Mesenchymal stem cell (in vitro differentiated cells and primary cell): ENCODE measurements at places on chromosomes 11 and 22.

- DNase-seq: no peak
Measured at GRCh38 chr11:96193745-96194443, 149.1 kb downstream of the MAML2 start.

DNA sequence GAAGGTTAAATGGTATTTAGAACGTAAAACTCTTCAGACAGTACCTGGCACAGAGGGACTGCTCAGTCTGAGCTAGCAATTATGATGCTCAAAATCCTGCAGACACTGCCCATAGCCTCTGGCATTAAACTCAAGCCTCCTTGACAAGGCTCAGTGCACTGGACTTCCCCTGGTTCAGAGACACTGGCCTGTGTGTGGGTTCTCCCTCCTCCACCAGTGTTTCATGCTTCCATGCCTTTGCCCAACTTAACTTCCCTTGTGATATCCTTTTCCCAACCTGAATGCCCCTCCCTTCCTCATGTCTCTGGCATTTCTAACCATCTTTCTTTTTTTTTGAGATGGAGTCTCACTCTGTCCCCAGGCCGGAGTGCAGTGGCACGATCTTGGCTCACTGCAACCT lies 9.1 kb downstream of the LTBP3 start:
- no peak for DNase-seq

DNA sequence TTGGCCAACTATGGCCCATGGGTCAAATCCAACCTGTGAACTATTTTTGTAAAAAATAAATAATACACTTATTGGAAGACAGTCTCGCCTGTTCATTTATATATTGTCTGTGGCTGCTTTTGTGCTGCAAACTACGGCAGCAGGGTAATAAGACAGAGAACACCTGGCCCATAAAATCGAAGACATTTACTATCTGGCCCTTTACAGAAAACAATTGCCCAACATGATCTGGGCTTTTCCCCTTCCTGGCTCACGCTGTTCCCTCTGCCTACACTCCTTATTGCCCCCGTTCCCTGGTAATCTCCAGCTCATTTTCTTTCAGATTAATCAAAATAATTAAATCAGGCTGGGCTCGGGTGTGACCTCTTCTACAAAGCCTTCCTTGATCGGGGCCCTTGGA lies 5.6 kb downstream of the PLAAT2 start:
- DNase-seq: no peak

DNA sequence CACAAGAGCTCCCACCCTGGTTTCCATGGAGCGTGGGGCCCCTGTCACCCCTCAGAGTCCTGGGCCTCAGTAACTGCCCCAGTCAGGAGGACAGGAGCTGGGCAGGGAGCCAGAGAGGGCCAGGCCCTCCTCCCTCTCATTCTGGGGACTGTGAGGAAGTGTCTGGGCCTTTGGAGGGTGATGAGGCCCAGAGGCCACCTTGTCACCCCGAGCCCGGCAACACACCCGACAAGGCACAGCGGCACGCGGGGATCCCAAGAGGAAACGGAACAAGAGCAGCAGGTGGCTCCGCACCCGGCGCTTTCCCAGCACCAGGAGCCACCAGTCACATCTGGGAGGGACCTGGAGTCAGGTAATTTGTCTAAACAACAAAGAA lies 72.1 kb downstream of the CELSR1 start:
- DNase-seq: no peak

GRCh38 chr11:65396769-65397745 lies 10.6 kb downstream of the FRMD8 start:
- no peak for DNase-seq

- peak; percentile 56 for DNase-seq
Measured at GRCh38 chr22:19892257-19892879, 37.7 kb upstream of the GNB1L start.

- no peak for DNase-seq
Measured at GRCh38 chr11:19931771-19932369, 219.2 kb downstream of the NAV2 start.

DNA sequence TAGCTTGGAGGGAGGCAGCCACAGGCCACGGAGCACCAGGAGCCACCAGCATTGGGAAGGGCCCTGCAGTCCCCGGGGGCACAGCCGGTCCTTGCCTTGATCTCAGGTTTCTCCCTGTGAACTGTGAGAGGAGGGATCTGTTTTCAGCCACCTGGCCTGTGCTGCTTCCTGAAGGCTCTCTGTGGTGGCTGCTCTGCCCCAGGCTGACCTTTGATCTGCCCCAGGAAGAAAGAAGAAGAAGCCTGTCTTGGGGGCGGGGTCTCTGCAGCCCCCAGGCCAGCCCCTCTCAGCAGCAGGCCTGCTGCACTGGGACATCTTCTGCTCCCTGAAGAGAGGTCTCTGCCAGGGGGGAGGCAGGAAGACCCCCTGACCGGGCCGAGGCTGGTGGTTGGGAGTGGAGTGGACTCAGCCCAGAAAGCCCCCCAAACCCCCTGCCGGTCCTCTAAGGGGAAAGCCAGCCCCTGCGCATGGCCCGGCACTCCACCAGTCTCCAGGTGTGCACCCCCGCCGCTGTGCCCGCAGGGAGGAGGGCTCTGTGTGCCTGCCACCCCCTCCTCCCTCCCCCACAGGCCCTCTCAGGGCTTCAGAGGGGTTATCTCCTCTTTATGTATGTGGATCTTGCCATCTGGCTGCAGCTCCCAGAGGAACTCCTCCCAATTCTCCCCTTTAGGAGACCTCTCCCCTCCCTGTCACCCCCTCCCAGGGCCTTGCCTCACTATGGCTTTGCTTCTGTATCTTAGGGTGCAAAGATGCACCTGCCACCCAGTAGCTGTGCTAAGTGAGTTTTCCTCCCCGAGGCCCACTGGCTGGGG lies 675.3 kb downstream of the BRD1 start:
- DNase-seq: no peak

DNA sequence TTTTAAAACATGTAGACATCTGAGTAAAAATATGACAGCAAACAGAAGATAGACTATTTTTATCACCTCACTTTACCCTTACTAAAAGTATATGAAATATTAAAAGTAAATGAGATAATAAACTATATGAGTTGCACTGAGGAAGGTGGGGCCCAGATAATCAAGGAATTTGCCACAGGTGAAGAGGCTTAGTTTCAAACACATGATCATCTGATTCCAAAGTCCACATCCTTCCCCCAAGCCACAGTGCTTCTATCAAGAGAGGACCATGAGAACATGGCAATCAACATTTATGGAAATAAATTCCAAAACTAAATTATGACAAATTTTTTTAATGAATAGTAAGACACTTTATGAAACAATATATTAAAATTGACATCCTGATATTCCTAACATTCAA lies 384.0 kb downstream of the DCDC1 start:
- DNase-seq: no peak

DNA sequence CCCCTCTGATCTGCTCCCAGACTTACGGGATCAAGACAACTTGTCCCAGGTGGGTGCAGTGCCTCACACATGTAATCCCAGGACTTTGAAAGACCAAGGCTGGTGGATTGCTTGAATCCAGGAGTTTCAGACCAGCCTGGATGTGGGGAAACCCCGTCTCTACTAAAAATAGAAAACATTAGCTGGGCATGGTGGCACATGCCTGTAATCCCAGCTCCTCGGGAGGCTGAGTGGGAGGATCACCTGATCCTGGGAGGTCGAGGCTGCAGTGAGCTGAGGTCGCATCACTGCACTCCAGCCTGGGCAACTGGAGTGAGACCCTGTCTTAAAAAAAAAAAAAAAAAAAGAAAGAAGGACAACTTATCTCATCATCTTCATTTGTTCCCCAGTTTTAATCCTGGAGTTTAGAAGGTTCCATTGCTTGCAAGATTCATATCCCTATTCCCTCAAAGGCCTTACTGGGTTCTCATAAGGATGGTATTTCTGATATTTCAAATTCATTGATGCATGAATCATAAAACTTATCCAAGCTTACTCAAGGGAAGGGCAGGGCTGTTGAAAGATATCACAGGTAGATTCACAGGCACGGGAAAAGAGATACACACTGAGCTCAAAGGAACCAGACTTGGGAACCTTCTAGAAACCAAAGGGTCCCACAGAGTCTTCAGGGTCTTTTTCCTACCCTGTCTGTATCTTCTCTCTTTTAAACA lies 14.6 kb downstream of the ENDOD1 start:
- no peak for DNase-seq

- DNase-seq: peak; percentile 29
Measured at GRCh38 chr11:130243816-130244215, 70.9 kb downstream of the ZBTB44 start.

DNA sequence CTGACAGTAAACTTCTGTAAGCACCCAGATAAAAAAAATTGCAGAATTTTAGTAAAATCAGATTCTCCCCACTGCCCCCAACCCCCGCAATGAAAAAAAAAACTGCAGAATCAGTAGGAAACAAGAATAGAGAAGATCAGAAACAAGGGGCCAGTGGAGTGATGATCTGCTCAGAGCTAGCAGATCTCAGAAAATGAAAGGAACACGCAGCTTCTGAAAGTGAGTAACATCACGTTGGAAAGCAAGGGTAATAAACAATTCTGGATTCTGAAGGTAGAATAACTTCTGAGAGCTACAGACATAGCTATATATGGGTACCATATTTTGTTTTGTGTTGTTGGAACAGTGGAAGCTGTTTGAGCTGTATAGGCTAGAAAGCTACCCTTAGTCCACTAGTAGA lies 23.2 kb downstream of the ACAT1 start:
- DNase-seq: no peak

GRCh38 chr11:36258730-36259360 lies 30.4 kb downstream of the COMMD9 start:
- DNase-seq: peak; percentile 76

- DNase-seq: no peak
Measured at GRCh38 chr11:133966172-133966651, 9.4 kb upstream of the IGSF9B start.

DNA sequence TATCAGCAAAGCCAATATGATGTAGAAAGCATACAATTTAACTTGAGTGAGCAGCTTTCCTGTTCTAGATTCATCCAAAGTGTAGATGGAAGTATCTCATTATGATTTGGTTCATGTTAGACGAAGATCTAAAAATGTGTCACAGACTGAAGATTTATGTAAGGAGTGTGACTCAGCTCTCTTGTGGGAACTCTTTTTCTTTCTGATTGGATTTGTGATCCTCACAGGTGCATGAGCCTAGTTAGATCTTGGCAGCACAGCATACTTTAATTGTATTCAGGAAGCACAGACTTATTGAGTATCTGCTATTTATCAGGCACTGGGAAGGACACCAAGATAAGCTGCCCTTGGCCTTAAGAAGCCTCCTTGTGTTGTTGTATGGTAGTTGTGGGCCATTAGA lies 147.1 kb downstream of the C11orf91 start:
- no peak for DNase-seq

GRCh38 chr11:35009191-35009943 lies 92.9 kb downstream of the PDHX start:
- DNase-seq: peak; percentile 48

DNA sequence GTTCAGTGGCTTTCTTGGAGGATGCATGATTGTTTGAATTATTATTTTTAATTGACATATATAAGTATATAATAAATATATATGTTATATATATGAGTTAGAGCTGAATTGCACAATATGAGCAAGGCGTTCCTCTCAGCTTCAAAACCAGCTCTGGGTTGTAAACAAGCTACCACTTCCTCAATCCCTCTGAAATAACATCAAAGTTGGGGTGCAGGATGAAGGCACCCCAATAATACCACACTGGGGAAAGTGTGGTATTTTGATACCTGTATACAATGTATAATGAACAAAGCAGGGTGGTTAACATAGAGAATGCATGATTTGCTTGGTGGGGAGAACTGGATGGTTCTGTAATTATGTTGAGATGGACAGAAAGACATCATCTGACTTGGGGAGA lies 1.7 kb upstream of the SORL1 start:
- DNase-seq: no peak

DNA sequence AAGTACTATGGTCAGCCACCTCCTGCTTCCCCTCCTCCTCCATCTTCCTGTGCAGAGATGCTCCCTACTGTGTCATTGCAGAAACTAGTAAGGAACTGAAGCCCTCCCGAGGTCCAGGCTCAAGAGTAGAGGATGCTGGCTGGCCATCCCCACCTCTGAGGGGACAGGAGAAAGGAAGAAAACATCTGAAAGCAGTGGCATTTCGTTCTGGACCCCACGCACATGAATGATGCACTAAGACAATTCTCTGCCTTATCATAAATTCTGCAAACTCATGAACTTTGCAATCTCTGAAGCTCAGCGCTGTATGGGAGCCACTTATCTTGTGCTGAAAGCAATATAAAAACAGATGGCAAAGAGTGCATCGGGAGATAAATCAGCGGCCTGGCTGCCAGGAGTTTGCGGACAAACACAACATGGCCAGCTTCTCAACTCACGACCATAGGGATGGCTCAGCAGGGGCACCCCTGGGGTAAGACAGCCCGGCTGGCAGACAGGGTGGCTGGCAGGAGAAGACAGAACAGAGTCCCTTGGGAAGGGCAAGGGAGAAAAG lies 306.4 kb downstream of the NXPE2 start:
- no peak for DNase-seq
